ENCODE measurements at places on chromosomes 7 and 10.

GRCh38 chr7:66297579-66297978, 92.4 kb downstream of the TPST1 start:
- DNase-seq = no peak

- no peak for DNase-seq
These were observed 81.0 kb upstream of the CACUL1 start for GRCh38 chr10:118835682-118836326.

- DNase-seq = no peak
These were observed 88.0 kb downstream of the PTPN20 start for GRCh38 chr10:46999217-46999616.

GRCh38 chr7:10797157-10797556, 176.5 kb upstream of the PHF14 start:
- no peak for DNase-seq

DNA sequence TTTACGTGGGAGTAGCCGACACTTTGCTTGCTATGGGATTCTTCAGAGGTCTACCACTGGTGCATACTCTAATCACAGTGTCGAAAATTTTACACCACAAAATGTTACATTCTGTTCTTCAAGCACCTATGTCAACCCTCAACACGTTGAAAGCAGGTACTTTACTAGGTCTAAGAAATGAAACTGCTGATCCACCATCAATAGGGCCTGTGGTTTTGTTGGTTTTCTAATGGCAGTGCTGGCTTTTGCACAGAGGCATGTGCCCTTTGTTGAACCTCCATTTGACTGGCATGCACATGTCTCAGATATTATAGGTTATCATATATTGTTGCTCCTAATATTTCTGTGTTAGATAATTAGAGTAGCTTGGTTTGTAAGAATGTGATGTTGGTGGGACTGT, 123.8 kb downstream of the CFTR start:
- no peak for DNase-seq

DNA sequence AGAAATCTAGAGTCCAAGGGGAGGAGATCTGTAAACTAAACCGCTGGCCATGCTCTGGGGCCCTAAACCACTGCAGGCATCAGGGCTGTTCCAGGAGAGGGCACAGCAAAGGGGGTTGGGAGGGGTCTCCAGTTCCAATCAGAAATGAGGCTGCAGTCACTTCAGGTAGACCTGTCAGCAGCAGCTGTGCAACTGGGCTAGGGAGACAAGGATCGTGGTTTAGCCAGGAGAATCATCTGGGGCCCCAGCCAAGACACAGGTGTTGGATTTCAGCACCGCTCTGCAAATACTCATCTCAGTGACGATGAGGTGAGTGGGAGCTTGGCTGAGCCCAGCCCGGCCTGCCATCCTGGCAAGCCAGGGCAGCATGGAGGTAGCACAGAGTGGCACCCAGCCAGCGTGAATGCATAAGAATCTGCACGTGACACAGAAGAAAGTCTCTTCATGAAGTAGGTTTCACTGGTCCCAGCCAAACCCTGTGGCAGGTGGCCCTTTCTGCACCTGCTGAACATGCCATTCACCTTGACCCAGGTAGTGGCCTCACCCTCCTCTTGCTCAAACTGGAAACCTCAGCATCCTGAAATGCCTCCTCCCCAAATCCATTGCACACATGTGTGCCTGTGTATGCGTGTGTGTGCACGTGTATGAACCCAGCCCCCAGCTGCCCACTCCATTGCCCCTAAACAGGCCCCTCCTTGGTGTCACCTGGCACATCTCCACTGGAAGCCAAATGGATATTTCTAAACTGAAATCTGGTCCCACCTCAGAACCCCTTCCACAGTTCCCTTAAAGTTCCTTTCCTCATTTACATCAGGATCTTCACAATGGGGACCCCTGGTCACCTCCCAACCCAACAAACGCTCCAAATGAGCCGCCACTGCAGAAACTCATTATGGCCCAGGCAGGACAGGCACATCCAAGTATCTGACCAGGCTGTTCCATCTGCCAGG, 9.6 kb downstream of the GPRIN2 start:
- DNase-seq = no peak

GRCh38 chr7:23685731-23686130, 5.7 kb downstream of the FAM221A start:
- DNase-seq = no peak

- DNase-seq = no peak
These were observed 715.5 kb downstream of the SORCS3 start for GRCh38 chr10:105356626-105357025.

DNA sequence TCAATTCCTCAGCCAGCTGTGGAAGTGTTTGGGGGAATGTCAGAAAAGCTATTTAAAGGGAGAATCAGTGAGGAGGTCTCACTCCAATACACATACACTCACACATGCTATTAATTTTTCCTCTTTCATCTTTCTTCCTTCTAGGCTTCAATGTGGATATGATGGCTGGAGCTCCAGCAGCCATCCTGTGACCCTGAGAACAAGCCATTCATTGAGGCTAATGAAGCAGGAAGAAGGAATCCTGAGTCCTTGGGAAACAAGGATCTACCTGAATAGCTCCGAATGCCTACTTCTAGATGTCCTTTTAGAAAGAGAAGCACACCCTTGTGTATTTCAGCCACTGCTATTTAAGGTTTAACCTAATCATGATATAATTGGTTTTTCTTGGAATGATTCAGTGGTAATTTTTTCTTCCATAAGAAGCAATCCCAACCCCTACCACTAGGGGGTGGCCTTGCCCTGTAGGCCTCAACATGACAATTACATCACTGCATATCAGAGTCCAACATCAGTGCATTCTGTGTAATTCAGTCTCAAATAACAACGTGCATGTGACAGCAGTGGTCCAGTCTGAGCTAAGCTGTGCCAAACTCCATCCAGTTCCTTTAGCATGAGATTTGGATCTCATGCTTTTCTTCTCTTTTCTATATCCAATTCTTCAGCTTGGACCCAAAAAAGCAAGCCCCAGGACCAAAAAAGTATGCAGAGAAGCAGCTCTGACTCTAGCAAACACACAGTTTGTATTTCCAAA, 85.3 kb upstream of the ANKRD1 start:
- DNase-seq = peak; percentile 68

DNA sequence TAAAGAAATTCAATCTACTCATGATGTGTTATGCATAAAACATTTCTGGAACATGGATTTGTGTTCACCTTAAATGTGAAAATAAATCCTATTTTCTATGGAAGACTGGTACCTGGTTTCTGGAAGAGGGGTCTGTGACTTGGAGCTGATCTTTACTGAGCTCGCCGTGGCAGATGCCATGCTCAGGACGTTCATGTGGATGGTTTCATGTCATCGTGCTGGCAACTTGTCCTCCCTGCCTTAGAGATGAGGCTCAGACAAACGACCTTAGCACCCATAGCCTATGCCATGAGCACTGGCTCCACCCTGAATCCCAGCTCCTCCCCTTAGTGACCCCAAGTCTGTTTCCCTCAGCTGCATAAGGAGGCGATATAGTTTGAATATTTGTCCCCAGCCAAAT, 7.3 kb downstream of the PPIF start:
- DNase-seq = no peak

DNA sequence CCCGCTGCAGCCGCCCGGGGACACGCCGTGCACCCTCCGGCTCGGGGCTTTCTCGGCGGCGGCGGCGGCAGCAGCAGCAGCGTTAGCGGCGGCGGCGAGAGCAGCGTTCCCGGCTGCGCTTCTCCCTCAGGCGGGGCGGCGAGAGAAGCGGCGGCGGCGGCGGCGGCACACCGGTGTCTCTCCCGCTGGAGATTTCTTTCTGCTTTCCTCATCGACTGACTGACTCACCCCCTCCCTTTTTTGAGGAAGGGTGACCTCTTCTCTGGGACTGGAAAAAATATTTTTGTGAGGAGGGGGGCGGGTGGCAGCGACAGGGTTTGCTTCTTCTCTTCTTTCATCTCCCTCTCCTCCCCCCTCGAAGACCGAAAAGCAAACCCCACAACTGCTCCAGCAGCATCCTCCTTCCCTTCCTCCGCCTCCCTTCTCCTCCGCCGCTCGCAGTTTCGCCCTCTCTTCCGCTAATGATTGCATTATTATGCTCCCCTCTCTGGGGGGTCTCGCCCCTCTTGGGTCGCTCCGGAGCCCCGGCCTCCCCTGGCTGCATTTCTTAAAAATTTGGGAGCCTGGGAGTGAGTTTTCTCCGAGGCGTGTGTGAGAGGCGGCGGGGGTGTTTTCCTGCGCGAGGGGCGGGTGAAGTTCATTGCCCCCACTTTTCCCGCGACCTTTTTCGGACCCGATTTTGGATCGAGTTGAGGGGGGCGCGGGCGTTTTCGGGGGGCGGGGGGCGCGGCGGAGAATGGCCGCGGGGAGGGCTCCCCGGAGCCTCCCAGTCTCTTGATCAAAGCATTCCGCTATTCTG, 411 bp downstream of the AUTS2 start:
- no peak for DNase-seq

GRCh38 chr7:69450456-69450855, 147.8 kb upstream of the AUTS2 start:
- no peak for DNase-seq

DNA sequence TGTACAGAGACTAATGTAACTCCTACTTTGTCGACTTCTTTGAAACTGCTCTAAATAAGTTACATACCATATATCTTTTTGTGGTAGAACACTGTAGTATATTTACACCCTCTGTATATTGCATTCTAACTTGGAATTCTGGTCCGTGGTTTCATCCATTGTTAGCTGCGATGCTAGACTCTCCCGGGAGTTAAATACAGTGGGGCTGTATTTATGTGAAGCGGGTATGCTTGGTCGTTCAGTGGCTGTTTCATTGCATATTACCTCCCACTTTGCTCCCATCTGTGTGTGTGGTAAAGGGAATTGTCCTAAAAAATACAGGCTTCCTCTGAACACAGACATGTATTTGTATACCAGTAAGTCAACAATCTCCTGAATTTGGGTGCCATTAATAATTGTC, 231.1 kb downstream of the SLC25A13 start:
- DNase-seq = no peak

DNA sequence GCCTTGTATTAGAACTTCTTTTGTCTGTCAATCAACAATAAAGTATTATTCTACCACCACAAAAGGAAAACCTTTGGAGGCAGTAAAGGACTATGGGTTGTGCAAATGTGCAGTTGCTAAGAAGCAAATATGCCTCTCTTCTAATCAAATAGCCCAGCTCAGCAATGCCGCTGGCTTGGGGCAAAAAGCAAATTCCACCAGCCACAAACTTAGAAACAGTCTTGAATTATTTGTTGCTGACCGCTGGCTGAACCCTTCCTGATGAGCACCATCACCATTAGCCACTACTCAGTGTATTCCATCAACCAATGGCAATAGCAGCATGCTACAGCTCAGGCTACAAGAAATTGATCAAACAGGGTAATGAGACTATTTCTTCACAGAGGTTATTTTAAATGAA, 51.0 kb downstream of the SKAP2 start:
- DNase-seq = no peak

DNA sequence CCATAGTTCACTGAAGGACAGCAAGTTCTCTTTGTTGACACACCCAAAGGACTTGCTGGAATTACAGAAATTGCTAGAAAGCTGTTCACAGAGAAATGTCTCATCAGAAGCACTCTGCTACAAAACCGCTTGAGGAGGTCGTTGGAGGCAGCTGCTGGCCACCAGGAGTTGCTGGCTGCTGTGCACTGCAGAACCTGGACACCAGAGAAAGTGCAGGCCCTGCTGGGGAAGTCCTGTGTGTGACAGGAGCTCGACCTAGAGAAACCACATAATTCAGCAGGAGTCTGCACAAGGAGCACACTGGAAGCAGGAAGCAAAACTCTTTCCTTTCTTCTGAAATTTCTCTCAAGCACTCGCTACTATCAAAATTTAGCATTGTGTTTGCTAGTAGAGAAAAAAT, 461.5 kb upstream of the GHITM start:
- no peak for DNase-seq

DNA sequence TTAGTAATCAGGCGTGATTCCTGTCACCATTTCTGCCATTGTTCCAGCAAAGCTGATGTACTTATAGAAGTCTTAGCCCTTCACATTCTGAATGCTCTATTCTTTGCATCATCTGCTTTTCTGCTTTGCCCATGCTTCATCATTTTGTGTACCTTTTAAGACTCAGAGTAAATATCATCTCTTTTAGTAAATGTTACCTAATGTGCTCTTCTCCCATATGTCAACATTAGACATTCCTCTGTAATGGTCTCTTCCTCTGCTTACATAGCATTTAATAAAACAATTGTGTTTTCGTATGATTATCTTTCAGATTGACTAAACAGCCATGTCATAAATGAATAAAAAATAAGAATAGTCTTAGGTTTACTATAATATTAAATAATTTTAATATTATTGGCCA, 719.6 kb upstream of the GRM3 start:
- DNase-seq = no peak

DNA sequence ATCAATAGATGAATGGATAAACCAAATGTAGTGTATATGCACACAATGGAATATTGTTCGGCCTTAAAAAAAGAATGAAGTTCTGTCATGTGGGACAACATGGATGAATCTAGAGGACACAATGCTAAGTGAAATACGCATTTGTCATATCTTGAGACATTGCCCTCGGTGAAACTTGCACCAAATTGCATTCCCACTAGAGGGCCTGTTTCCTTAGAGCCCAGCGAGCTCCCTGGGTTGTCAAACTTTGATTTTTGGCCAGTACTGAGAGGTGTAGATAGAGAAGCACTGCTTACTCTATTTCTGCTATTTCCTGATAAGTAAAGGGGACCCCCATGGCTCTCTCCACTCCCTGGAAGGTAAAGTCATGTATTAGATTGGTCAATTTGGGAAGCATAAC, 157.1 kb downstream of the GPAM start:
- DNase-seq = no peak

GRCh38 chr10:52451817-52452216, 137.7 kb downstream of the DKK1 start:
- no peak for DNase-seq

GRCh38 chr7:100824499-100825214, 2.7 kb downstream of the EPHB4 start:
- DNase-seq = no peak

DNA sequence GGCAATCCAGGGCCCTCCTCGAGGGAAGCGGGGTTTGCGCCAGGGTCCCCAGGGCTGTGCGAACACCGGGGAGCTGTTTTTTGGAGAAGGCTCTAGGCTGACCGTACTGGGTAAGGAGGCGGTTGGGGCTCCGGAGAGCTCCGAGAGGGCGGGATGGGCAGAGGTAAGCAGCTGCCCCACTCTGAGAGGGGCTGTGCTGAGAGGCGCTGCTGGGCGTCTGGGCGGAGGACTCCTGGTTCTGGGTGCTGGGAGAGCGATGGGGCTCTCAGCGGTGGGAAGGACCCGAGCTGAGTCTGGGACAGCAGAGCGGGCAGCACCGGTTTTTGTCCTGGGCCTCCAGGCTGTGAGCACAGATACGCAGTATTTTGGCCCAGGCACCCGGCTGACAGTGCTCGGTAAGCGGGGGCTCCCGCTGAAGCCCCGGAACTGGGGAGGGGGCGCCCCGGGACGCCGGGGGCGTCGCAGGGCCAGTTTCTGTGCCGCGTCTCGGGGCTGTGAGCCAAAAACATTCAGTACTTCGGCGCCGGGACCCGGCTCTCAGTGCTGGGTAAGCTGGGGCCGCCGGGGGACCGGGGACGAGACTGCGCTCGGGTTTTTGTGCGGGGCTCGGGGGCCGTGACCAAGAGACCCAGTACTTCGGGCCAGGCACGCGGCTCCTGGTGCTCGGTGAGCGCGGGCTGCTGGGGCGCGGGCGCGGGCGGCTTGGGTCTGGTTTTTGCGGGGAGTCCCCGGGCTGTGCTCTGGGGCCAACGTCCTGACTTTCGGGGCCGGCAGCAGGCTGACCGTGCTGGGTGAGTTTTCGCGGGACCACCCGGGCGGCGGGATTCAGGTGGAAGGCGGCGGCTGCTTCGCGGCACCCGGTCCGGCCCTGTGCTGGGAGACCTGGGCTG, 26.0 kb downstream of the PRSS2 start:
- no peak for DNase-seq

- no peak for DNase-seq
These were observed 70.2 kb downstream of the NOC3L start for GRCh38 chr10:94292434-94293090.

- DNase-seq = no peak
These were observed 112.1 kb upstream of the AFAP1L2 start for GRCh38 chr10:114516356-114516755.
